ENCODE measurements at places on chromosomes 4 and X. TPM values are rescaled to one million over a fixed set of nuclear protein-coding genes. Genes with fewer than 3 reads are reported as not detected.

Gene JAKMIP1
- 1.5 TPM for total RNA-seq

Gene SHISA3
- total RNA-seq = 1.7 TPM

- no peak overlapping the region for H3K27ac ChIP-seq
- H3K4me3 ChIP-seq = no peak overlapping the region
- peaks cover 4% of the 10 kb centered on the region for H3K36me3 ChIP-seq
Observed at GRCh38 chr4:156560701-156561100, 410.9 kb downstream of the PDGFC start.

DNA sequence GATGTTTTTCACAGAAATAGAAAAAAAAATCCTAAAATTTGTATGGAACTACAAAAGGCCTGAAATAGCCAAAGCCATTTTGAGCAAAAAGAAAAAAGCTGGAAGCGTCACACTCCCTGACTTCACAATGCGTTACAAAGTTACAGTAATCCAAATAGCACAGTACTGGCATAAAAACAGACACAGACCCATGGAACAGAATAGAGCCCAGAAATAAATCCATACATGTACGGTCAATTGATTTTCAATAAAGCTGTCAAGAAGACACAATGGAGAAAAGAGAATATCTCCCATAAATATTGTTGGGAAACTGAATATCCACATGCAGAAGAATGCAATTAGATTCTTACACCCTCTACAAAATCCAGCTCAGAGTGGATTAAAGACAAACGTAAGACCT lies 208.2 kb downstream of the AFAP1 start:
- H3K4me1 ChIP-seq = no peaks in the 10 kb centered on the region
- no peak overlapping the region for H3K27ac ChIP-seq
- H3K27me3 ChIP-seq = no peaks in the 10 kb centered on the region
- H3K4me3 ChIP-seq = no peak overlapping the region
- H3K36me3 ChIP-seq = no peaks in the 10 kb centered on the region
- no peak for DNase-seq

GRCh38 chr4:103105558-103106356 lies 6.1 kb upstream of the BDH2 start:
- no peaks in the 10 kb centered on the region for H3K27me3 ChIP-seq
- H3K4me1 ChIP-seq = no peaks in the 10 kb centered on the region
- H3K27ac ChIP-seq = no peak overlapping the region

GRCh38 chr4:119286377-119287002 lies 35.4 kb downstream of the FABP2 start:
- H3K4me1 ChIP-seq = no peaks in the 10 kb centered on the region
- H3K27me3 ChIP-seq = no peaks in the 10 kb centered on the region
- H3K36me3 ChIP-seq = no peaks in the 10 kb centered on the region
- H3K4me3 ChIP-seq = no peak overlapping the region
- DNase-seq = no peak
- H3K27ac ChIP-seq = no peak overlapping the region

GRCh38 chrX:47187106-47187677 lies 6.4 kb upstream of the UBA1 start:
- no peak overlapping the region for H3K4me3 ChIP-seq
- no peaks in the 10 kb centered on the region for H3K4me1 ChIP-seq
- peaks cover 17% of the 10 kb centered on the region for H3K36me3 ChIP-seq

All from H9 (cell line).